ENCODE measurements at places on chromosomes 3 and 15. TPM values are rescaled to one million over a fixed set of nuclear protein-coding genes. Genes with fewer than 3 reads are reported as not detected.

- no peak for DNase-seq
Measured at GRCh38 chr3:39114456-39114855, 7.0 kb downstream of the TTC21A start.

DNA sequence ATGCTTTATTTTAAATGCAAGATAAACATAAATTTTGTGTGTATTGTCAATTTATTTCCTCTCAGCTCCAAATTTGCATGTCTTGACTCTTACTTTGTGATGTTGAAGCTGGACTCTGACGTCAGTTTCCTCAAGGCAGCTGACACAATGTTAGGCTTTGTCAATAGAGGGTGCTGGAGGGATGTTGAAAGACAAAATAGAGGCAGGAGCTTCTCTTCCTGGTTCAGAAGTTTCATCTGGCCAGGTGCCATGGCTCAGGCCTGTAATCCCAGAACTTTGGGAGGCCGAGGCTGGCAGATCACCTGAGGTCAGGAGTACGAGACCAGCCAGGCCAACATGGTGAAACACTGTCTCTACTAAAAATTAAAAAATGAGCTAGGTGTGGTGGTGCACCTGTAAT, 408.6 kb downstream of the GBE1 start:
- no peak for DNase-seq

DNA sequence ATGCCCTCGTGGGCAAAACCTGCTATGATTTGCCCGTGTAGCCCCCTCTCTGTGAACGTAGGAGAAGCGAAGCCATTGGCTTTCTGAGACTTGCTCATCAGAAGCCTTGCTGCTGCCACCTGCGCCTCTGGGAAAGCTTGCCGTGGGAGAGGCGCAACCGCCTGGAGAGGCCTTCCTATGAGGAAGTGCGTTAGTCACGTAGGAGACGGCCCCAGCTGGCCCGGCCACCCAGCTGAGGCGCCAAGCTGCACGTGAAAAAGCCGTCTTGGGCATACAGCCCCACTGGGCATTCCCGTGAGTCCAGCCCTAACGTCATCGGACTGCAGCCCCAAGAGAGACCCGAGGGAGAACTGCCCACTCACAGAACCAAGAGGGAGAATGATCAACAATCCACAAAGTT, 49.1 kb upstream of the TJP1 start:
- no peak for DNase-seq

- no peak for DNase-seq
Measured at GRCh38 chr3:37824954-37825328, 36.7 kb upstream of the CTDSPL start.

DNA sequence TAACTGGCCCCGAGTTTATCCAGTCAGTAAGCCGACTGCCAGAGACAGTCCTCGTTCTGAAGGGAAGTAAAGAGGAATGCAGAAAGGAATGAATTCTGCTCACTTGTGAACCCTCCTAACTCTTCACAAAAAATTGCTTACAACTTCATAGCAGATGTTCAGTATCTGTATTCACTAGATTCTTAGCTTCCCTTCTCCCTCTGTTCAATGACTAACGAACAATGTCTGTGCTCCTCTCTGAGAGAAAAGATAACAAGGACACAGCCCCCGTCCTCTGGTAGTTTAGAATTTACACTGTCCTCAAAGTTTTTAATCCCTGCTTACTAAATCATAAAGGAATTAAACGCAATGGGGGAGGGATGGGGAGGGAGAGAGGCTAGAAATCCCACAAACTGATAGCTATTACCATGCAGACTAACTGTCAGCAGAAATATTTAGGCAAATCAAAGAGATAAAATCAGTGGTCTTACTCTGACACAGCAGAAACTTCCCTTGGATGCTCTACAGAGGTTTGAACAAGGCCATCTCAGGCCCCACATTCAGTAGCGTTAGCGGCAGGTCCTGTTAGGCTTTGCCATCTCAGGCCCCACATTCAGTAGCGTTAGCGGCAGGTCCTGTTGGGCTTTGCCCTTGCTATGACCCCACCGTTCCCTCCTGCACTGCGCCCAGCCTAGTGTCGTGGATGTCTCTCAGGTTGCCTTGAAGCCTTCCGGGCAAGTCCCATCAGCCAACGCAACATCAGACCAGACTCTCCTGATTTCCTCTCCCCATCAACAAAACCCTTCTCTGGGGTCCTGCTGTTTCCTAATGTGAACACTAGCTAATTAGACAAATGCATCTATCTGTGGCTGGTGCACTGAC, 23.4 kb downstream of the NRROS start:
- no peak for DNase-seq

DNA sequence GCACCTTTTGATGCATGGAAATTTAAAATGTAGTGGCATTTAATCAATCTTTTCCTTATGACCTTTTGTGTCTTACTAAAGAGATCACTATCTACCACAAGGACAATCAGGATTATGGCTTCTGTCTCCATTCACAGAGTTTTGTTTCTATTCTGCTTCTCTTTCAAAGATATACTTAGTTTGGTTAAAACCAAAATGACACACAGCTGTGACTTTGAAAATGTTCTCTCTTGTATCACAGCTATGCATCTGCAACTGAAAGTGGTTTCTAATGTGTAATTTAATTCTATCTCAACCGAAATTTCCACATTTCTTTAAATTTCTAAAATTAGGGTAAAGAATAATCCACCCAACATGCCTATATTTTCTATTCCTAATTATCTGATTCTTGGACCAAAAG, 27.7 kb downstream of the HLTF start:
- DNase-seq: no peak

DNA sequence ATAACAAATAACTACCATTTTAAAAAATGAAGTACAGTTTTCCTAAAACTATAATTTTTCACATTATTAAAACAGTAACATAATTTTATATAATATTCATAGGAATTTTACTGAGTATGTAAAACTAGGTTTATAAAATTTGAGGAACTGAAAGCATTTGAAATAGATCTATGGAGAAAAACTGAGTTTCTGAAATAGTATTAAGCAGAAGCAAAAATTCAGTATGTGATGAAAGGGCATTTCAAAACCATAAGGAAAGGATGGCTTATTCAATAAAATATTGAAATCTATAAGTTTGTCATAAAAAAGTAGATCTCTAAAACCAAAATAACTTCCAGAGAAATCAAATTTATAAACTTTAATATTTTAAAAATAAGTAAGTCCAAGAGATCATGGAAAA, 53.4 kb downstream of the GBE1 start:
- no peak for DNase-seq

GRCh38 chr3:78610462-78611125, 1157.2 kb downstream of the ROBO1 start:
- DNase-seq: no peak

GRCh38 chr3:8660175-8661118, 15.8 kb upstream of the SSUH2 start:
- DNase-seq: peak; percentile 19

DNA sequence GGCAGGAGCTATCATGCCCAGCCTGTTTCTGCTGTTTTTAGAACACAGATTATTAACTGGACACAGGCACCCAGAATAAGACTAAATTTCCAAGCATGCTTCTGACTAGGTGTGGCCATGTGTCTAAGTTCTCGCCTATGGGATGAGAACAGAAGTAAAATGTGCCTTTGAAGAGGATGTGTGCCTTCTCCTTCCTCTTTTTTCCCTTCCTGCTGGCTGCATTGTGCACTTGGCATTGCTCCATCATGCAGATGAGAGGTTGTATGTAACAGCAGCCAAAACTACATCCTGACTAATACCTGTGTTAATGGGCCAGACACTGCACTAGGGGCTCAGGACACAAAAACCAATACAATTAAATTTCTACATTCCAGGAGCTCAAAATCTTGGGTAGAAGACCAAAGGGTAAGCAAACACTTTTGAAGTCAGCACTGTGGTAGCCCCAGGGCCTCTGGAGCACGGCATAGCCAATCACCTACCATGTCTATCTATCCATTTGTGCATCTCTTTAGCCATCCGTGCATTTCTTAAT, 40.9 kb upstream of the RNU6-1 start:
- DNase-seq: peak; percentile 22

DNA sequence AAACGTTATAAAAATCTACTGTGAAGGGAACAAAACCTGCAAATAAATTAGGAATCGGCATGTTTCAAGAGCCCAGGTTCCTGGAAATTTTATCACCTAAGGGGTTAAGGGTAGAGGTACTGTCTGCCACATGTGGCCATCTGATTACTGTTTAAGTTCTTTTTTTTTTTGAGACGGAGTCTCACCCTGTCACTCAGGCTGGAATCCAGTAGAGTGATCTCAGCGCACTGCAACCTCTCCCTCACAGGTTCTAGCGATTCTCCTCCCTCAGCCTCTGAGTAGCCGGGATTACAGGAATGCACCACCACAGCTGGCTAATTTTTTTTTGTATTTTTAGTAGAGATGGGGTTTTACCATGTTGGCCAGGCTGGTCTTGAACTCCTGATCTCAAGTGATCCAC, 35.8 kb downstream of the UQCC5 start:
- DNase-seq: no peak

DNA sequence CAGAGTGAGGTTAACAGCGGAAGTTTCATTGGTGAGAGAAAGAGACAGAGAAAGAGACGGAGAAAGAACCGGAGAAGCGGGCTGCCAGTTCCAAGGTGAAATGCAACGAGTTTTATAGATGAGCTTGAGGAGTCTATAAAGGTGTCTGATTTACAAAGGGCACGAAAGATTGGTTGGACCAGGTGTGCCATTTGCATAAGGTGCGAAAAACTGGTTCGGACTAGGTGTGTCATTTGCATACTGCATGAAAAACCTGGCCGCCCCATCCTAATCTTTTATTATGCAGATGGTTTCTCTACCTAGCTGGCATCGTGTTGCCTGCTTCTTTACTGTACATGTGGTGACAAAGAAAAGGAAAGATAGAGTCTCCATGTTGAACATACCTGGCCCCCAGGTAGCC, 253.8 kb upstream of the IGF1R start:
- DNase-seq: no peak

DNA sequence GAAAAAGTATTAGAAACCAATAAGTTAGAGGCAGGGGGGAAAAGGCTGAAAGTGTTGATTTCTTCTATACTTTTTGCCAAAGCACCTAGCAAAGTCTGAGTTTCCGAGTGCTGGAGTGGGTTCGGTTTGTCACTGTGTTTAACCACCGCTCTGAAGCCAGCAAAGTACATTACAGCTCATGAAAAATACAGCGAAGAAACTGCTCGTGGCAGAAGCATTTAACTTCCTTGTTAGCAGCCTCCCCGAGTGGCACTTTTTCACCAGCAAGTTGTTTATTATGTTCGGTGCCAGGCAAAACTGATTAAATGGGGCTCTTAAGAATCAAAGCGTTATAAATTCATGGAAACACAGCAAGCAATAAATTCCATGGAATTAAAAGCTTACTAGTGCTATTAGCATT, 313.6 kb downstream of the FOXP1 start:
- no peak for DNase-seq

The CA12 gene
- not detected for polyA plus RNA-seq

The HCN4 gene
- polyA plus RNA-seq: 0.07 TPM

The HYAL1 gene
- polyA plus RNA-seq: 2.2 TPM

The ECE2 gene
- polyA plus RNA-seq: not detected

The SLC27A2 gene
- not detected for polyA plus RNA-seq

The ALDH1A2 gene
- 28.4 TPM for polyA plus RNA-seq
